ENCODE measurements at places on chromosomes 13 and 19.
A peak's percentile ranks its signal among the peaks of the same experiment; 100 is the strongest.

GRCh38 chr13:93375491-93375890 is 148.9 kb downstream of the GPC6 start:
- no peak for DNase-seq

DNA sequence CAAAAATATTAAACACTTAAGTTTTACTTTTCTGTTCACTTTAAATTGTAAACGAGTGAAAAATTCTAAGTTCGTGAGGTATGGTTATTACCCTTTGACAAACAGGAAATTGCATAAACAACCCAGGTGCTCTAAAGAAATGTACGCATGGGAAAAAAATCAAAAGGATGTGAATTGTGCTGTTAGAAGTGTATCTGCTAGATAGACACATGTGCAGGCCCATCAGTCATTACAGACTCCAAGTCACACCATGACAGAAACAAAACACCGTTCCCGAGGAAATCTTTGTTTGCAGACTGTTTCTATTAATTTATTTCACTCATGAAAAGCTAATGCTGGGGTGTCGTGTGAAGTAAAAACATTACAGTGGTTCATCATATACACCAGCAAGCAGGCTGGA is 17.0 kb upstream of the DOCK9 start:
- no peak for DNase-seq

GRCh38 chr13:45196096-45196495 is 4.7 kb downstream of the KCTD4 start:
- DNase-seq = no peak

DNA sequence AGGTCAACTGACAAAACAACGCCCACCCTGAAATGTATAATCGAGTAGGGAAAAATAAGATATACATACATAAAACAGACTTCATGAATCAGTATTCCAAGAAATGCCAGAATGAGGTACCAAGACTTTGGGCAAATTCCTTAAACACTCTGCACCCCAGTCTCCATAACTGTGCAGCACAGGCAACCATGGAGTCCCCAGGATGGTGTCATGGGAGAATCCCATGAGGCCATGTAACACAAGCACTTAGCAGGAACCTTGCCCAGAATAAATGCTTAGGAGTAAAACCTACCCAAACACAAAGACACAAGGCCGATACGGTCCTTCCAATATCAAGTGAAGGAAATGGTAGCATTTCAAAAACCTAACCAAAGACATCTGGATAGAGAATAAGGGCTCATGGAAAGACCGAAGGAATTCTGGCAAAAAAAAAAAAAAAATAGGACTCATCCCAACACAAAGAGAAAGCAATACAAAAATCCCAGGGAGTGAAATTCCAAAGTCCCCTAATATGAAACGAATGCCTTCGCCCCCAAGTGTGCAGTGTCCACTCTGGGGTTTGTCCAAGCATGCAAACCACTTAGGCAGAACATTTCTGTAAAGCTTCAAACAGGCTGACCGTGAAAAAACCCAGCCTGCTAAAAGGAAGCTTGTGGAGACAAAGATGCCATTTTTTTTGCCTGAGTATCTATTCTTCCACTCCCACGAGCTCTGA is 11.1 kb downstream of the ZC3H4 start:
- DNase-seq = no peak

- DNase-seq = peak; percentile 53
Observed at GRCh38 chr19:47445937-47446402, 25.7 kb downstream of the SLC8A2 start.

GRCh38 chr13:94859278-94859691 is 146.9 kb upstream of the SOX21 start:
- peak; percentile 82 for DNase-seq

DNA sequence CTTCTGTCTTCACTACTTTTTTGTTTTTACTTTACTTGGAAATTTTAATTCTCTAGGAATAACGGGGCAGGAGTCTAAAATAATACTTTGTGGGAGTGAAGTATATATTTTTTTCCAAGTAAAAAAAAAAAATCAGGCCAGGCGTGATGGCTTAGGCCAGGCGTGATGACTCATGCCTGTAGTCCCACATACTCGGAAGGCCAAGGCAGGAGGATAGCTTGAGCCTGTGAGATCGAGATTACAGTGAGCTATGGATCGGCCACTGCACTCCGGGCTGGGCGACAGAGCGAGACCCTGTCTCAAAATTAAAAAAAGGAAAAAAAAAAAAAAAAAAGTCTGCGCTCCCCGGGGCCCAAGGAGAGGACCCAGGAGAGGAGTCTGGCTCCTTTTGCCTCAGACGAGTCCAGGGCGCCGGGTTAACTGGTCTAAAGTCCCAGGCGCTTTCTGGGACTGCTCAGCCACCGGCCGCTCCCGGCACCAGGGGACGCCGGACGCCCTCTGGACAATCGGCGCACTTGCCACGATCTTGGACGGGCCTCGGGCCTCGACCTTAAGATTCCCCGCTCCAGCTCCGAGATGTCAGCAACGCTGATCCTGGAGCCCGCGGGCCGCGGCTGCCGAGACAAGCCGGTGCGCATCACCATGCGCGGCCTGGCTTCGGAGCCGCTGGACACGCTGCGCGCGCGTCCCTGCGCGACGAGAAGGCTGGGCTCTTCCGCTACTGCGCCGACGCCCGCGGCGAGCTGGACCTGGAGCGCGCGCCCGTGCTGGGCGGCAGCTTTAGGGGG is 2.7 kb upstream of the ZFP82 start:
- peak; percentile 26 for DNase-seq

DNA sequence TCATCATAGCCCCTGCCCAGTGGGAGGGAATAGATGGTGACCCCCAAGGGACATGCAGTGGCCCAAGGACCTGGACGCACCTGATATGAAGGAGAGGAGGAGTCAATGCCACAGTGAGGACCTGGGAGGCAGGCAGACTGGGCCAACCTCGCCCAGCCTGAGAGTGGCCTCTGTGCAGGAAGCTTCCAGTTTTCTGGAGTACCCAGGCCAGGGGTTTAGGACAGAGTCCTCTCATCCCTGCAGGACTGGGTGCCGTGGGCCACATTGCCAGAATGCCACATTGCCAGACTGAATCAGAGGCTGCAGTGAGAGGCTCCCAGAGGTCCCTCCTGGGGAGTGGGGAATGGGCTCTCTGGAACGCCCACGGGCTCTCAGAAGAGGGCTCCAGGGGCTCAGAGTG is 82.9 kb upstream of the VSTM2B start:
- no peak for DNase-seq

- no peak for DNase-seq
Observed at GRCh38 chr13:49308921-49309408, 61.2 kb downstream of the CDADC1 start.

GRCh38 chr19:6138066-6138465 is 2.6 kb downstream of the ACSBG2 start:
- no peak for DNase-seq

GRCh38 chr13:72617186-72617585 is 110.2 kb downstream of the MZT1 start:
- DNase-seq = no peak

GRCh38 chr13:50531917-50532899 is 311.3 kb downstream of the DLEU7 start:
- DNase-seq = peak; percentile 66

All from suppressor macrophage (primary cell).